Fibroblast of upper back skin (primary cell): ENCODE measurements at places on chromosomes 6 and 20.

GRCh38 chr20:37711994-37712964, 18.4 kb downstream of the CTNNBL1 start:
- DNase-seq, result no peak

DNA sequence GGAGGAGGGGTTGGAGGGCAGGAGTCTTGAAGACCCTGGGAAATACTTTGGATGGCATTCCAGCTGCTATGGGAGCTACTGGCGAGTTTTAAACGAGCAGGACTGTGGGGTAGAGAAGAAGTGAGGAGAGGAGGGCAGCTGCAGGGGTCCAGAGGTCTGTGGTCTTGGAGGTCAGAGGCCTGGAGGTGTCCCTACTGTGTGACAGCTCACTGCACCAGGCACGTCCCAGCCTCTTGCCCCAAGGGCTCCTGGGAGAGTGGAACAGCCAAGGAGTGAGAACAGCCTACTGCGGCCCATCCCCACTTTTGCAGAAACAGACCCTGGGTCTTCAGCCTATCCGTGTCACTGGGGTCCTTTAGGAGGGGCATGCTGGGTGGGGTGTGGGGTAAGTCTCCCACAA, 2.9 kb upstream of the NOL4L start:
- no peak for DNase-seq

DNA sequence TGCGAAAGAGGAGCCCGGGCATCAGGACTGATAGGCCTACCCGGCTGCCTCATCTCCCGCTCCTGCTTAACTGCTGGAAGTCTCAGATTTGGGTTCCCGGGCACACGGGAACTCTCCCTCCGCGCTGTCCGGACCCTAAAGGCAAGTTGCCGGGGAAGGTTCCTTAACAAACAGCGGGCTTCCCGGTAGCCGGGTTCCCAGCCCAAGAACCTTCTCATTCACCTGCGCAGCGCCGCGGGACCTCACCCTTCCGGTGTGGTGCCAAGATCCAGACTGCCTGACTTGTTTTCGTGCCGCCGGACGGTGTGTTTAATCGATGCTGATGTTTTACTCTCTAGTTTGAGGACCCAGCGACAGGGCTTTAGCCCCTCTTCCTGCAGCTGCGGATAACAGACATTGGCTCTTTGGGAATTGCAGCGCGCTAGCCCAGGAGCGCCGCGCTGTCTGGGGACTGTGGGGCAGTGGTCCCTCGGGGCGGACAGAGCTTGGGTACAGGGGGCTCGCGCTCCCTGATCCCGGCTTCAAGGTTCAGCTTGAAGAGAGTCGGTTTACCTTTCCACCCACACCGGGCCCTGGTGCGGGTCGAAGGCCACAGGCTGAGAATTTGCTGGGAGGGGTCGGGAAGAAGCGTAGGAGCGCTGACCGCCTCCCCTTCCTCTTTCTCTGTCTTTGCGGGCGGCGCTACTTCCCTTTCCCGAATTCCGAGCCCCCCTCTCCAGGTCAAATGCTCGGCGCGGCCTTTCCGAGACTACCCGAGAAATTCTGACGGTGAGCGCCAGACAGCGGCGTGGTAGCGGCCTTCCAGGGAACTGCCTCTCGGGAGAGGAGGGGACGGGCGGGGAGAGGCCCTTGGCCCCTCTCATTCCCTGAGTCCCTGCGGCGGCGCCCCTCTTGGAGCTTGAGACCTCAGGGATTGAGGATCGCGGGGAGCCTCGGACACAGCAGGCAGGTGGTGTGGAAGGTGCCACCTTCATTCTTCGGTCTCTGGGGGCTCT, 17.2 kb downstream of the ABT1 start:
- no peak for DNase-seq

DNA sequence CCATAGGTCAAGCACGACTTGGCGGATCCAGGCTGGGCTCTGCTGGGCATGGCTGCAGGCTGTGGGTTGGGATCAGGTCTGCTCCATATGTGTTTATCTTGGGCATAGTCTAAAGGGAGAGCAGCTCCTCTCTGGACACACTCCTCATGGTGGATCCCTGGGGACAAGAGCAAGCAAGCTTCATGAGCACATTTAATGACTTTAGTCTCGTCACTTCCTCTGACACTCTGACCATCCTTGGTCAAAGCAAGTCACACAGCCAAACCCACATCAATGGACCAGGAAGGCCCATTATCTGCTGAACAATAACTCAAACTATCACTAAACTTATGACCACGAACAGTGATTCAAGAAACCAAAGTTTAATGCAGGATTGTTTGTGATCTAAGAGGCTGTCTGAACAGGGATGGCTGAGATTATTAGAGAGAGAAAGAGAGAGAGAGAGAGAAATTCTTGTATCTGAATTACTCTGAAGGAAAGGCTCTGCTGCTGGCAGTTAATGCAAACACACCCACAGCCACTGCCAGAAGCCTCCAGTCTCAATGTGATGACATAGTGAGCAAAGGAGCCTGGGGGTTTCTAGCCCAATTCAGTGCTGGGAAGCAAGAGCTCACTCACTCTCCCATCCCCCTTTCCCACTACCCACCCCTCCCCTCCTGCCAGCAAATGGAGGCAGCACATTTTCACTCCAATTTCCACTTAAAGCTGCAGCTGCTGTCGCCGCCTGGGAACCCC, 490.2 kb upstream of the SULF2 start:
- peak; percentile 54 for DNase-seq

DNA sequence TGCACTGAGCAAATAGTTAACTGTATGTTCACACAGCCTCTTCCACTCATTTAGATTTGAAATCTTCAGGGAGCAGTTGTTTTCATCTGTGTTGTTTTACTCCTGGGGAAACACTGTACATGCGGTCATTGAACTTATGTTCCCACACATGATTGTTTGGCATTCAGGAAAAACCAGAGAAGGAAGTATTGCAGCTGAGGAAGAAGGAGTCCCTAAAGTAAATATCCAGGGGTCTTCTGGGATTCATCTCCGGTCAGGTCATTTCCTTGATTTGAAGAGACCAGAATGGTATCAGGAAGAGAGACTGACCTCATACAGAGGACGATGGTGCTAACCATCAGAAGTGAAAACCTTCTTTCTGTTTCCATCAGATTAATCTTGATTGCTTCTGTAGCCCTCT, 52.5 kb downstream of the DCBLD1 start:
- DNase-seq, result no peak

GRCh38 chr20:45998761-45999160, 9.9 kb upstream of the MMP9 start:
- DNase-seq, result no peak

DNA sequence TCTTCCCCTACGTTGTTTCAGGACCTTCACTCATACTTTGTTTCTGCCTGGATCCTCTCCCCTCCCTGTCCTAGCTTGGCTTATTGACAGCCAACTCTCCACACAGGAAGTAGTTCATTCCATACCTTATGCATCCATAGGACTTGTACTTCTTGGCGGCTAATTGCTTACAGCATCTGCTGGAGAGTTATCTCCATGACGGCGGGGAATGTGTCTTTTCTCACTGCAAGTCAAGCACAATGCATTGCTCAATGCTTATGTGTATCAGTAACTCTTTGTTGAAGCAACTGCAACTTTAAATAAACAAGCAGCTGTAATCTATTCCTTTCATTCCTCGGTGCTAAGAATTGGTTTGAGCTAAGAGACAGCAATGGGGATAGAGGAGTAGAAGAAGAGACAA, 551.3 kb upstream of the EPHA7 start:
- DNase-seq, result no peak

GRCh38 chr6:87907521-87907920, 140.1 kb upstream of the SPACA1 start:
- peak; percentile 96 for DNase-seq

- no peak for DNase-seq
These were observed 48.9 kb downstream of the EBF4 start for GRCh38 chr20:2741463-2741862.

- no peak for DNase-seq
These were observed 3.2 kb downstream of the ZKSCAN4 start for GRCh38 chr6:28248916-28249315.

- no peak for DNase-seq
These were observed 117.0 kb downstream of the NFATC2 start for GRCh38 chr20:51425347-51426106.

DNA sequence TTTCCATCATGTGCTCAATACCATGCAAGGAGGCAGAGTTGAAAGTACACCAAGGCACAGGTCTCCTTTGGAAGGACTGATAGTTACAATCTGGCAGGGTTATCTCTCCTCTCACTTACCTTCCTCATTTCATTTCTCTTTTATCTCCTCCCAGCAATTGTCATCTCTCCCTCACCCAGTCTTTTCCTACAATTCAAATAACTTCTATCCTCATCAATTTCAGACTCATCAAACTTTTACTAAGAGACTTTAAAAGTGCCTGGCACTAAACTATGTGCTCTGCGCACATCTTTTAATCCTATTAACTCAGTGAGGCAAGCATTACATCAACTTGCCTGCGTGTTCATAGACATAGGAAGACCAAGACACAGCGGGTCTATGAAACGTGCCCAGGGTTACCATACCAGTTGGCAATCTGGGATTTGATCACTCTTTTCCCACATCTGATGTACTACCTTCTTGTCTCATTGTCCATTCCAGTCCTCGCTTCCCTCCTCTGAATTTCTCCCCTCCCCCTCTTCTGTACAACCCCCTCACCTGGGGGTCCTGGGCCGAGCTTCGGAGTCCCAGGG, 1.2 kb downstream of the VARS1 start:
- DNase-seq, result no peak

GRCh38 chr6:108742041-108742440, 106.2 kb upstream of the ARMC2 start:
- no peak for DNase-seq

GRCh38 chr20:63086421-63087235, 79.9 kb upstream of the BHLHE23 start:
- no peak for DNase-seq

GRCh38 chr6:129710450-129711270, 683 bp upstream of the ARHGAP18 start:
- no peak for DNase-seq

GRCh38 chr20:47027042-47027441, 132.4 kb downstream of the EYA2 start:
- DNase-seq, result no peak

GRCh38 chr6:53943395-53943794, 148.6 kb downstream of the LRRC1 start:
- DNase-seq, result no peak

GRCh38 chr6:11705483-11705882, 73.1 kb downstream of the ADTRP start:
- DNase-seq, result no peak

- peak; percentile 49 for DNase-seq
These were observed 433.3 kb downstream of the UTRN start for GRCh38 chr6:144718431-144718830.

- no peak for DNase-seq
These were observed 179.4 kb downstream of the OGFRL1 start for GRCh38 chr6:71468038-71468437.

- peak; percentile 12 for DNase-seq
These were observed 35.7 kb downstream of the CEBPB start for GRCh38 chr20:50226093-50226974.

DNA sequence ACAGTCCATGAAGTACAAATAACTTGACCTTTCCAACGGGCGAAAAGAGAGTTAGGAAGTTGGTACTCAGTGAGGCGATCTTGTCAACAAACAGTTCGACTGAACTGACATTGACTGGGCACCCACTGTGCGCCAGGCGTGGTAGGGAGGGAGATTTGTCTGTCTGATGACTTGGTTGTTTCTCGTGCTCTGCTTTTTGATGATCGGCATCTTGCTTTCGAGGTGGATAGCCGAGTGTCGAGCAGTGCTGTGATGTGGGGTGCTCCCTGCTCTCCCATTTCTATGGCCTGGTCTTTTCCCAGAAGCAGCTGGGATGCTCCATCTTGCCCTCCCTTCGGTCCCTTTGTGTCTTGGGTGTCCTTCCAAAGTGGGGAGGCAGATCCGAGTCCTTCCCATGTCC, 30.4 kb downstream of the RPP40 start:
- no peak for DNase-seq

GRCh38 chr6:161048641-161049040, 57.1 kb downstream of the MAP3K4 start:
- peak; percentile 95 for DNase-seq

- no peak for DNase-seq
These were observed 59.5 kb downstream of the SCAF8 start for GRCh38 chr6:154792761-154793160.

DNA sequence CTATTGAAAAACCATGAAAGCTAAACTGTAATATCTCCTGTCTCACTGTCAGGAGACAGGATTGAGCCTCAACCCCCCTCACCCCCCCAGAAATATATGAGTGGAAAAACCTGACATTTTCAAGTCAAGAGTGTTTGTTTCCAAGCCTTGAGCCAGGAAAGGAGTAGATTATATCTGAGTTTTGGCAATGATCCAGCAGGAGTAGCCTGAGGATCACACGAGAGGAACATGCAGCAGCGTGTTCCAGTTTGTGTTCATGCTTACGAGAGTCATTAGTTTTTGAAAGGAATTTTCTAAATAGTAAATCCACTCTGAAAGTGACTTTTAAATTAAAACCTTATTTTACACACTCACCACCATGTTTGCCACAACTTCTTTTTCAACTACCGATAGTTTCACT, 15.8 kb downstream of the IL22RA2 start:
- DNase-seq, result no peak

- peak; percentile 24 for DNase-seq
These were observed 11.3 kb downstream of the NFATC2 start for GRCh38 chr20:51531141-51531710.

GRCh38 chr20:54223751-54224150, 15.9 kb downstream of the PFDN4 start:
- no peak for DNase-seq

DNA sequence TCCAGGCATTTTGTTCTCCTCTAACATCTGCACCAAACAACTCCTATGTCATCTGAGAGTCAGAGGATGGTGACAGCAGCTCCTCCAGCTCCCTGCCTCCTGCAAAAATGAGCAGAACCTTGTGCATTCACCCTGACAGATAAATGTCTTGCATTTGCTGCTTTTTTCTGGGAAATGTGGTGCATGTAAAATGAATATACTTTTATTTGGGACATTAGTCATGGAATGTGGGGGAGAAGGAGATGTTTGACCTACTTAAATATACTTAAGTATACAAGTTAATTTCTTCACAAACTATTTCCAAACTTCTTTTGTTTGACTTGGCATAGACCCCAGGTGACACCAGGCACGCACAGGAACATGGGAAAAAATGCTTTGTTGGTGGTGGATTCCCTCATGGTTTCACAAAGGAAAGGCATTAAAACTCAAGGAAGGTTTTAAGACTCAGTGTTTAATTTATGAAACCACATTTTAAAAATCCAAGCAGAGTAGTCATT, 181.8 kb upstream of the MCHR2 start:
- DNase-seq, result peak; percentile 97

DNA sequence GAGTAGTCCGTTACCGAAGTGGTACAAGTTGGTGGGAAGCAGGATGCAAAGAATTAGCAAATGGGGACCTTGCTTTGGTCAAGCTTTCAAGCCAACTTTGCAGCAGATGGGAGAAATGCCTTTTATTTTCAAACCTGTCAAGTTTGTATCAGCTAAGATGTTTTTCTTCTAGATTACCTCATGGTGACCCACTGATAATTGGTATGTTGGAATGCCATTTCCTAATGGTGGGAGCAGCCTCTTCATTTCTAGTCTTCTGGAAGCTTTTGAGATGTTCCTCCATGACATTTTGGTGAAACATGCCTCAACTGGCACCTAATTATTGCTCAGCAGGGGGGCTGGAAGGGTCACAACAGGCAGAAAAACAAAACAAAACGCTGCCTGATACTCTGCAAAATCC, 43.7 kb downstream of the ADNP start:
- DNase-seq, result no peak
